ENCODE measurements at places on chromosomes 2 and 18. TPM values are rescaled to one million over a fixed set of nuclear protein-coding genes. Genes with fewer than 3 reads are reported as not detected.
A peak's percentile ranks its signal among the peaks of the same experiment; 100 is the strongest.

The ATP8B1 gene
- 15.9 TPM for total RNA-seq

DNA sequence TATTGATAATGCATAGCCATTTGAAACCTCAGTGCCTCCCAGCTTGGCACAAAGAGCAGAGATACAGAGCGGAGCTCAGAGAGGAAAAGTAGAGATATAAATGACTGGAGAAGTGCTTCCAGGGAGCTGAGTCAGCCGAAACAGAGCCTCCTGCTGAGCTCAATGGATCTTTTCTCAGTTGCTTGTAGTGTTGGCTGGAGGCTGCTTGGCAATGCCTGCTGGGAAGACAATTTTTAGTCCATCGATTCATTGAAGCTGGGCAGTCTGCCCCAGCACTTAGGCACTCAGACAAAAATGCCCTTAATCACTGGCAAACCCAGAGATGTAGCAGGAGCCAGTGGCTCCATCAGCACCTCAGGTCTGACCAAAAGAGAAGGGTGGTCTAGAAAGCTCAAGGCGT is 81.3 kb upstream of the SETBP1 start:
- DNase-seq, result no peak

The RAX gene
- not detected for total RNA-seq

- no peak for DNase-seq
Measured at GRCh38 chr2:54867457-54867856, 144.0 kb downstream of the EML6 start.

- DNase-seq, result no peak
Measured at GRCh38 chr2:152005607-152006006, 93.2 kb downstream of the CACNB4 start.

DNA sequence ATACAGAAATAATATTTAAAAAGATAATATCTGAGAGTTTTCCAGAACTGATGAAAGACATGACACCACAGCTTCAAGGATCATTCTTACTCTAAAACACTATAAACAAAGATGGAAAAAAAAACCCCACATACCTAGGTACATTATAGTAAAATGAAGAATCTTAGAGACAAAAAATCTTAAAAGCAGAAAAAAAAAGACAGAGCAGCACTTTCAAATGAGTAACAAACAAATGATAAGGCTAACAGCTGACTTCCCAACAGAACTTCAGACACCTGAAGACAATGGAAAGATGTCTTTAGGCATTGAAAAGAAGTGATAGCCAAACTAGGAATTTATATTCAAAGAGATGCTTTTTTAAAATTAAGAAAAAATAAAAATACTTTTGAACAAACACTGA is 21.2 kb upstream of the AFF3 start:
- DNase-seq, result no peak

DNA sequence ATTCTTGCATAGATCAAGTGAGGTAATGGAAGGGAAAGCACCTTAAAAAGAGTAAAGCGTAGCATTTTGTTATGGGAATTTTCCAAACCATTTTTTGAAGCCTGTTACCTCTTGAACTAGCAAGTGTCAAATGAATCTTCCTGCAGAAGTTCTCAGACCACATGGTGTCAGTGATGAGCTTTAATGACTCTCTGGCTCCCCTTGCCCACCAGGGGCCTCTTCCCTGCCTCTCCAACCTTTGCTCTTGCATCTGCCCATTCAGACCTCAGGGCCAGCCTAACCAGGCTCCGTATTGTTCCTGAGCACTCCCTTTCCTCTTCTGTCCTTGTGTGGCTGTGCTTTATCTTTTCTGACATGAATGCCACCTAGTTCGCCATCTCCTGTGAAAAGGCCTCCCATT is 155.9 kb downstream of the DIS3L2 start:
- DNase-seq, result no peak

The POMC gene
- not detected for total RNA-seq

The C2orf15 gene
- total RNA-seq, result 1.9 TPM

GRCh38 chr2:163658556-163658955 is 77.3 kb downstream of the FIGN start:
- DNase-seq, result no peak

The CD226 gene
- total RNA-seq, result 1.2 TPM

DNA sequence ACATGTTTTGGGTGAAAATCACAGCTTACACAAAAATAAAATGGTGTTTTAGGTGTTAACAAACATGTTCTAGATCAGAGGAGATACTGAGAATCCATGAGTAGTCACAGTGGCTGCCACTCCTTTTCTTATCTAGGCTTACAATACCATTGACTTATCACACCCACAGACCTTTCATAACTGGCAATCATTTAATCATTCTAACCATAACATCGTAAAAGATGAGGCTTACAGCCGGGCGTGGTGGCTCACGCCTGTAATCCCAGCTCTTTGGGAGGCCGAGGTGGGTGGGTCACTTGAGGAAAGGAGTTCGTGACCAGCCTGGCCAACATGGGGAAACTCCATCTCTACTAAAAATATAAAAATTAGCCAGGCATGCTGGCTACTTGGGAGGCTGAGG is 18.8 kb upstream of the SERPINB5 start:
- no peak for DNase-seq

- DNase-seq, result peak; percentile 71
Measured at GRCh38 chr2:234840336-234840735, 111.5 kb upstream of the SH3BP4 start.

DNA sequence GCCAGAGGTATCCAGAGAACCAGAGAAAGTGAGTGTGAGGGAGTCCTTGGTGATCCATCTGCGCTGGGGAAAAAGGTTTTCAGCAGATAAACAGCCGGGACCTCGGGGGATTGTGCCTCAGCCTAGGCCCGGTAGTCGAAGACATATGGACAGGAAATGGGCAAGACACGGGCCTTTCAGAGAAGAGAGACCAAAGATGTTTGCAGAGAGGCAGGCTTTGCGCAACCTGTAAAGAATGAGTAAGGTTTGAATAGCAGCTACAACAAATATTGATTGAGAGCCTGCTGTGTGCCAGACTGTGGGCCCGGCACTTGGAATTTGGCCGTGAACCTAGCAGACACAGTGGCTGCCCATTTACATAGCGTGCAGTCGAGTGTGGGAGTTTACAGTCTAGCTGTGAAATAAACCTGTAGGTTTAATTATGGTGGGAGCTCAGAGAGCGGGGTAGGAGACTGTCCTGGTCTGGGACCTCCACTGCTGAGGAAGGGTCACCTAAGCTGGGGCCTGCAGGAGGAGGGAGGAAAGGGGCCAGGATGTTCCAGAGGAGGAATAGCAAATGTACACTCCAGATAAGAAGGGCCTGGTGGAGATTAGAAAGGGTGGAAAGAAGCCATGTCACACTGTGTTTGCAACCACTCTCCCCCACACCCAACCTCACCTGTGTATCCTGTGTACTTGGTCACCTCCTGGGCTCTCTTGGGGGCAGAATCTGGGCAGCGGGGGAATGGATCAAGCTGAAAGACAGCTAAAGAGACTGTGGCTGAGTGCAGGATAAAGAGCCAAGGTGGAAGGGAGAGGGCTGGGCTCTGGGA is 3.0 kb downstream of the SH2D6 start:
- DNase-seq, result no peak

The PLEKHA3 gene
- total RNA-seq, result 26.8 TPM

The SPATS2L gene
- total RNA-seq, result 87.1 TPM

- DNase-seq, result no peak
Measured at GRCh38 chr18:79523206-79523735, 127.5 kb downstream of the NFATC1 start.

DNA sequence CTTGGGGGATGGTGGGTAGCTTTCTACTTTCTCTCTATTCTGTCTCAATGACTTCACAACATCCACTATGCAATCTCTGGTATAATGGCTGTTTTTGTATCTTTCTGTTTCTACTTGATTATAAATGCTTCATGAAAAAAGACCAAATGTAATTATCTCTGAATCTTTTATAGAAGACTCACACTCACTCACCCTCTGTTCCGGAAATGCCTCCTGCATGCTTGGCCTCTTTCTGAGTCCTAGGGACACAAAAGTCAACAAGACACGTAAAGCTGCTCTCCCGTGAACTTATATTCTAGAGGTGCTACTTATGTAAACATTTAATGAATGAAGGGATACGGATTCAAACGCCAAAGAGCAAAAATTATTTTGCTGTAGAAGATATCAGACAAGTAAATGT is 502.2 kb upstream of the SOX11 start:
- DNase-seq, result no peak

DNA sequence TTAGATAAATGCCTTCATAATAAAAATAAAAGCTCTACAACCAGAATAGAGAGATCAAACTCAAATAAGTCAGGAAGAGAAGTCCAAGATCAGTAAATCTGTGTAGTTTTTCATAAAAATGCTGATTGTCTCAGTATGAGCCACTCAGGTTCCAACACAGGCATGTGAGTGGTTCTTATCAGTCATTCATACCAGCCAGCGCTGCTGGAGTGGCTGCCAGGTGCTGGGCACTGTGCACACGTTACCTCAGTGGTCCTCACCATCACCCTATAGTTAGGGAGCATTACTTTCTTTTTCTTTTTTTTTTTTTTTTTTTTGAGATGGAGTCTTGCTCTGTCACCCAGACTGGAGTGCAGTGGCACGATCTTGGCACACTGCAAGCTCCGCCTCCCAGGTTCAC is 23.8 kb downstream of the CNDP1 start:
- DNase-seq, result no peak
